ENCODE measurements at places on chromosomes 5 and 9.

GRCh38 chr5:59460368-59461153, 433.0 kb downstream of the PDE4D start:
- no peak for DNase-seq

GRCh38 chr5:172758077-172758833, 12.7 kb downstream of the DUSP1 start:
- DNase-seq = no peak

- DNase-seq = no peak
These were observed 87.7 kb downstream of the RAB3C start for GRCh38 chr5:58670582-58670981.

- no peak for DNase-seq
These were observed 124.0 kb upstream of the PJA2 start for GRCh38 chr5:109533751-109534272.

GRCh38 chr5:173714551-173715428, 98.3 kb upstream of the BOD1 start:
- DNase-seq = no peak

- no peak for DNase-seq
These were observed 38.8 kb downstream of the HOMER1 start for GRCh38 chr5:79475152-79475466.

Measured in esophagus muscularis mucosa (tissue), 4 donors.